Stimulated activated CD4-positive, alpha-beta T cell treated with anti-CD3 and anti-CD28 coated beads, Interleukin-1b, Interleukin-23, amount 100 ng/mL, for 1 hour (primary cell): ENCODE measurements at places on chromosomes 13 and 19.

GRCh38 chr19:18401580-18402112 is 4.2 kb upstream of the LRRC25 start:
- DNase-seq, result no peak

GRCh38 chr19:8387688-8388611 is 2.2 kb upstream of the RAB11B start:
- no peak for DNase-seq

GRCh38 chr19:43759515-43759914 is 4.8 kb upstream of the SMG9 start:
- no peak for DNase-seq

GRCh38 chr13:21229241-21230024 is 53.0 kb downstream of the MRPL57 start:
- no peak for DNase-seq

- no peak for DNase-seq
These were observed 41.9 kb downstream of the RASA3 start for GRCh38 chr13:114090476-114090875.

DNA sequence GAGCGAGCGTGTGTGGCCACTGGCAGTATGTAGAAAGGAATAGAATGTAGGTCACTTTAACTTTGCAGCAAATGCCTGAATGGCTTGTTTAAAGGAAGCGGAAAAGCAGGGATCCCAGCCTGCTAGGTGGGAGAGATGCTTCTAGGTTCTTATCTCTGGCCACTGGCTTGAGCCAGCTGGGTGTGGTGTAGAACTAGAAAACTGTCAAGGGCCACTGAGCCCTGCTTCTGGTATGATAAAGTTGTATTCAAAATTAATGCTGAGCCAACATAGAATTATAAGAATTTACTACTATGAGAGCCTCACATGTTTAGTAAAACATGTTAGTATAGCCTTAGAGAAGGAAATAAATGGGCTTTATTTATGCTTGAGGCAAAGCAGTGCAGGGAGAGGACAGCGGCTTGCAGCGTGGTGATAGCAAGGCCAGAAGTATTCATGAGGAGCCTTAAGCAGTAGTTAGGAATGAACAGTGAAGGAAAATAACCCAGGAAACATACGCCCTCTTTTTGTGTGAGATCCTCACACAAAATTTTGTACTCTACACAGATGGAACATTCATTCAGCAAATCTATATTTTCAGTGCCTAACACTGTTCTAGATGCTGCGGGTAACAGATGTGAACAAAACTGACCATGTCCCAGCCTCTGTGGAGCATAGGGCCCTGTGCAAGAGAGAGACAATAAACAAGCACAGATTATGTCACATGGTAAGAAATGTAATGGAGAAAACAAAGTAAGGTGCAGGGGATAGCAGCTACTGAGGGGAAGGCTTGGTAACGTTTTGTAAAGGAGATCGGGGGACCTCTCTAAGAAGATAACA is 863.2 kb downstream of the DIAPH3 start:
- no peak for DNase-seq

- no peak for DNase-seq
These were observed 82.0 kb downstream of the FRY start for GRCh38 chr13:32113532-32113931.

GRCh38 chr19:28868836-28869235 is 344.1 kb downstream of the UQCRFS1 start:
- DNase-seq, result no peak

DNA sequence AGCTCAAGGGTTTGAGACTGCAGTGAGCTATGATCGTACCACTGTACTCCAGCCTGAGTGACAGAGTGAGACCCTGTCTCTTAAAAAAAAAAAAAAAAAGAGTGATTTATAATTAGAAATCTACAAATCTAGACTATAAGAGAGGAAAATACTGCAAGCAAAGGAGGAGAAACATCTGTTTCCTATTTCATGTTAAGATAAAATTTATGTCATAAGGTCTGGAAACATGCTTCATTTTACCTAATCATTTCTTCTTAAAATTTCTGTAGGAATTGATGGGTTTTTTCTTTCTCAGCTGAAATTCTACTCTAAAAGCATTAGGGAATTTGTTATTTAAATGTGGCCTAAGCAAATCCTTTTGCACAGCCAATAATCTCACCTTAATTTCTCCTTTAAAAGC is 53.2 kb downstream of the C13orf42 start:
- DNase-seq, result no peak

- DNase-seq, result no peak
These were observed 1442.9 kb downstream of the SLITRK1 start for GRCh38 chr13:82439159-82439904.

- DNase-seq, result no peak
These were observed 36.7 kb upstream of the CD177 start for GRCh38 chr19:43316591-43317319.

DNA sequence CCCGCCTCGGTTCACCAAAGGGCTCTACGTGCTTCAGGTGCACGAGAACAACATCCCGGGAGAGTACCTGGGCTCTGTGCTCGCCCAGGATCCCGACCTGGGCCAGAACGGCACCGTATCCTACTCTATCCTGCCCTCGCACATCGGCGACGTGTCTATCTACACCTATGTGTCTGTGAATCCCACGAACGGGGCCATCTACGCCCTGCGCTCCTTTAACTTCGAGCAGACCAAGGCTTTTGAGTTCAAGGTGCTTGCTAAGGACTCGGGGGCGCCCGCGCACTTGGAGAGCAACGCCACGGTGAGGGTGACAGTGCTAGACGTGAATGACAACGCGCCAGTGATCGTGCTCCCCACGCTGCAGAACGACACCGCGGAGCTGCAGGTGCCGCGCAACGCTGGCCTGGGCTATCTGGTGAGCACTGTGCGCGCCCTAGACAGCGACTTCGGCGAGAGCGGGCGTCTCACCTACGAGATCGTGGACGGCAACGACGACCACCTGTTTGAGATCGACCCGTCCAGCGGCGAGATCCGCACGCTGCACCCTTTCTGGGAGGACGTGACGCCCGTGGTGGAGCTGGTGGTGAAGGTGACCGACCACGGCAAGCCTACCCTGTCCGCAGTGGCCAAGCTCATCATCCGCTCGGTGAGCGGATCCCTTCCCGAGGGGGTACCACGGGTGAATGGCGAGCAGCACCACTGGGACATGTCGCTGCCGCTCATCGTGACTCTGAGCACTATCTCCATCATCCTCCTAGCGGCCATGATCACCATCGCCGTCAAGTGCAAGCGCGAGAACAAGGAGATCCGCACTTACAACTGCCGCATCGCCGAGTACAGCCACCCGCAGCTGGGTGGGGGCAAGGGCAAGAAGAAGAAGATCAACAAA is 2.6 kb downstream of the PCDH17 start:
- DNase-seq, result no peak

GRCh38 chr13:31007417-31007816 is 75.0 kb downstream of the TEX26 start:
- no peak for DNase-seq

DNA sequence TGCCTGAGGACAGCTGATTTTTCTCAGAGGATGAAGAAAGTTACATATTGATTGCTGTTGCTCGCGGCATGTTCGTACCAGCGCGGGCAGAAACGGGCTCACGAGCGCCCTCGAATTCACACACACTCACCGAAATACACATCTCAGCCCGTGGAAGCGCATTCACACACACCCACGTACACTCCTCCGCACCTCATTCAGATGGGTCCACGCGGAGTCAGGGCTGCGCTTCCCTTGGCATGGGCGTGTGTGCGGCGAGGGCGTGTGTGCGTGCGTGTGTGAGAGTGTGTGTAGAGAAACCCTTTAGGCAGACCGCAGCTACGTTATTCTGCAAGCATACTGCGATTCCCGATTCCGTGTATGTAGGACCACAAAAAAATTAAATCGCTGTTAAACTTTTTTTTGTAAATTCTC is 2.1 kb upstream of the PCDH17 start:
- DNase-seq, result no peak

- DNase-seq, result no peak
These were observed 367.1 kb downstream of the NDFIP2 start for GRCh38 chr13:79847882-79848592.

GRCh38 chr13:21242236-21242635 is 65.8 kb downstream of the MRPL57 start:
- DNase-seq, result no peak

DNA sequence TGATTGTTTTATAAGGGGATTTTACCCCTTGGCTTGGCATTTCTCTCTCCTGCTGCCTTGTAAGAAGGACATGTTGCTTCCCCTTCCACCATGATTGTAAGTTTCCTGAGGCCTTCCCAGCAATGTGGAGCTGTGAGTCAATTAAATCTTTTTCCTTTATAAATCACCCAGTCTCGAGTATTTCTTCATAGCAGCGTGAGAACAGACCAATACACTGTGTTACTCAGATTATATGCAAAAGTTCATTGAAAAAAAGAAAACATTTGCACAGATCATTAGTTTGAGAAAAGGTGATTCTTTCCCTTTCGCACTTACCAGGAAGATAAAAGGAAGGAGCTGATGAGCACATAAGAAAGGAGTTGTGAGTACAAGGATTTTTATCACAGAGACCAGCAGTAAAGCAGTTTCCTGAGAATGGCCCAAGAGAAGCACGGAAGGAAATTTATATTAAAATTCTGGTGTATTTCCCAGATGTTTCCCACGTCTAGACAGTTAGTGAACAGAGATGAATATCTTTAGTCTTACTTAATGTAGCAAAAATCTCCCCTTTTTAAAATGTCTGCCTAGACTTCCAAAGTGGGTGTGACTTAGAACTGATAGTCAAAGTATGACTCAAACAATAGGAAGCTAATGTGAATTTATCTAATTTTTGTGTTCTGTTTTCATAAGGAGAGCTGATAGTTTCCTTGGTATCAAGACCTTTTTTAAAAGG is 431.8 kb upstream of the SGCG start:
- DNase-seq, result no peak

DNA sequence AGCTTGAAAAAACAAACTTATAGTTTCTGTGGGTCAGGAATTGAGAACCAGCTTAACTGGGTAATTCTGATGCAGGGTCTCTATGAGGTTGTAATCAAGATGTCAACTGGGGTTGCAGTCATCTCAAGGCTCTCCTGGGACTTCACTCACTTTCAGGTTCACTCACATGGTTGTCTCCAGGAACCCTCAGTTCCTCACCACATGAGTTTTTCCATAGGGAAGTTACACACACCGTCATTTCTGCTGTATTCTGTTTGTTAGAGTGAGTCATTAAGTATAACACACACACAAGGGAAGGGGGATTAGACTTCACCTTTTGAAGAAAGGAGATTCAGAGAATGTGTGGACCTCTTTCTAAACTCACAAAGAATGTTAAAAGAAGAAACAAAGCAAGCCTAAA is 34.9 kb upstream of the MLNR start:
- DNase-seq, result no peak

GRCh38 chr13:74388626-74389025 is 254.4 kb upstream of the KLF12 start:
- DNase-seq, result no peak

DNA sequence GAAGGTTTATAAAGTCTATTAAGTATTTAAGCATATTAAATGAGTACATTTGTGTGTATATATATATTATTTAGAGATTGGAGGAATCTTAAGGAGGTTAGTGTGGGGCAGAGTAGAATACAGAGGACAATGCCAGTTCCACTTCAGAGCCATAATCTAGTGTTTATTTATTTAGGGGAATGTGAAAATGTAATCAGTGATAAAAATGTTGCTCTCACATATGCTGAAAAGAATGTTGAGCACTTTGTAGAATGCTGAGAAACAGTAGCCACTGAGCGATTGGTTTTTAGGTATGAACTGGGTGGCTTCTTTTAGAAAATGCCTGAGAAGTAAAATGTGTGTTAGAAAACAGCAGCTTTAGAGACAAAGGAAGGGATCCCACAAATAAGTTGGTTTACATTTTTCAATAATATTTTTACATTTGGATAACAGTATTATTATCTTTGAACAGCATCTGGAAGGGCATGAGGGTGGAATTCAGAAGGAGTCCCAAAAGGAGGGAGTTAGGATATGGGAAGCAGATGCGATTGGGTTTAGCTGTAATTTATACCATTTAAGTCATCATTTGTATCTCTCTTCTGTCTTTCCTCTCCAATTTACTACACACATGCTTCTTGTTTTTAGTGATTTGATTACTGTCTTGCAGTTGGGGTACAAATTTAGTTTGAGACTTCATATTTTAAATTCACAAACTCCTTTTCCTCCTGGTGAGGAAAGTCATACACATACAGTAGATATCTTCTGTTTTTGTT is 68.6 kb downstream of the NDFIP2 start:
- DNase-seq, result no peak

- no peak for DNase-seq
These were observed 39.7 kb downstream of the RCBTB2 start for GRCh38 chr13:48493066-48493765.

- no peak for DNase-seq
These were observed 32.2 kb downstream of the SLAIN1 start for GRCh38 chr13:77729502-77730221.

- no peak for DNase-seq
These were observed 355.0 kb upstream of the PCDH20 start for GRCh38 chr13:61770681-61771080.

DNA sequence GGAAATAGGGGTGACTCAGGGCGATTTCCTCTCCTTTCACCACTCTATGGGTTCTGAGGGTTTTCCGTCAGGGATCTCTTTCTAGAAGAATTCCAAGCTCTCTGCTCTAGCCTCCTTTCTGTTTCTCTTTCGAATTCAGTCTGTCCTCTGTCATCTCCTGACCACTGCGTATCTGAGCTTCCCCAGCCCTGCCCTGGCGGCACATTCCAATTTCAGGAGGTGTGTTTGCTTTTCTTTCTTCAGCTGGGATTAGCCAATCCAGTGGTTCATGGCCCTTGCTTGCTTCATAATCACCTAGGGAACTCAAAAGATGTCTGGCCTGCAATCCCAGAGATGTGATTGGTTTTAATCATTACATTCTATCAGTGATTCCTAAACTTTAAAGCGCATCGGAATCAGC is 9.4 kb downstream of the IFNL2 start:
- no peak for DNase-seq

DNA sequence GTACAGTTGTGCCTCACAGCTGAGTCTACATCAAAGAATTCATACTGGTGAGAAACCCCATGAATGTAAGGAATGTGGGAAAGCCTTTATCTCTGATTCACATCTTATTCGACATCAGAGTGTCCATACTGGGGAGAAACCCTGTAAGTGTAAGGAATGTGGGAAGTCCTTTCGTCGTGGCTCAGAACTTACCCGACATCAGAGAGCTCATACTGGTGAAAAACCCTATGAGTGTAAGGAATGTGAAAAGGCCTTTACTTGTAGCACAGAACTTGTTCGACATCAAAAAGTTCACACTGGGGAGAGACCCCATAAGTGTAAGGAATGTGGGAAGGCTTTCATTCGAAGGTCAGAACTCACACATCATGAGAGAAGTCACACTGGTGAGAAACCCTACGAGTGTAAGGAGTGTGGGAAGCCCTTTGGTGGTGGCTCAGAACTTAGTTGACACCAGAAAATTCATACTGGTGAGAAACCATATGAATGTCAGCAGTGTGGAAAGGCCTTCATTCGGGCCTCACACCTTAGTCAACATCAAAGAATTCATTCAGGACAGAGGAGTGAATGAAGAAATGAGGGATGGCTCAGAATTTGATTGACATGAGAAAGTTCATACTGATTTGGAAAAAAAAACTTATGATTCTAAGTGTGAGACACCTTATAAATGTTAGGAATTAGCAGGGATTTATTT is 80.9 kb upstream of the ZNF420 start:
- DNase-seq, result no peak

- DNase-seq, result peak; percentile 71
These were observed 924 bp downstream of the TRAPPC5 start for GRCh38 chr19:7681340-7682174.
